Tibial nerve (tissue), 4 donors: ENCODE measurements at places on chromosomes 7 and 10. TPM values are rescaled to one million over a fixed set of nuclear protein-coding genes. Genes with fewer than 3 reads are reported as not detected.

ZNF853 gene
- 8.2 TPM for total RNA-seq

HSPB1 gene
- total RNA-seq: 279 TPM

HOXA9 gene
- total RNA-seq: 13.8 TPM

NANOS1 gene
- total RNA-seq: 4.8 TPM

GRCh38 chr10:53846809-53847208, 954.2 kb downstream of the PCDH15 start:
- no peak overlapping the region for H3K27ac ChIP-seq
- no peaks in the 10 kb centered on the region for H3K36me3 ChIP-seq
- H3K4me1 ChIP-seq: no peaks in the 10 kb centered on the region
- no peak for DNase-seq
- H3K27me3 ChIP-seq: no peaks in the 10 kb centered on the region
- H3K4me3 ChIP-seq: no peak overlapping the region

- no peak overlapping the region for H3K27ac ChIP-seq
- H3K4me1 ChIP-seq: no peaks in the 10 kb centered on the region
- no peaks in the 10 kb centered on the region for H3K36me3 ChIP-seq
- DNase-seq: no peak
- H3K4me3 ChIP-seq: no peak overlapping the region
Observed at GRCh38 chr10:33783078-33783477, 448.6 kb upstream of the NRP1 start.

GRCh38 chr7:105198223-105198622, 184.2 kb downstream of the KMT2E start:
- peaks cover 11% of the 10 kb centered on the region for H3K4me1 ChIP-seq
- H3K36me3 ChIP-seq: peaks cover 6% of the 10 kb centered on the region

DNA sequence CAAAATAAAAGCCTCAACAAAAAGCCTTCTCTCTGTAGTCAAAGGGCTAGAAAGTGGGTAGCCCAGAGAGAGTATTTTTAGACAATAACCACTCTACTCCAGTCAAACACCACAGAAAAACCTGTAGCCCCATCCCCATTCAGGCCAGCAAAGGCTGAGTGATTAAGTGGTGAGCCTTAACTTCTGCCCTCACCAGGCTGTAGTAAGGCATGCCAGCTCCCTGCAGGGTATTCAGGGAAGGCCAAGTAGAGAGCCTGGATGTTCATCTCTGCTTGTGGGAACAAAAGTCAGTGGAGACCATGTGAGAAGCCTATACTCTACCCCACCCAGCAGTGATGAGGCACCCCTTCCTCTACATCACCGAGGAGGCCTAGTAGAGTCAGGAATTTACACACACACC, 51.2 kb downstream of the HIF1AN start:
- H3K27ac ChIP-seq: no peak overlapping the region
- H3K4me3 ChIP-seq: no peak overlapping the region
- no peak for DNase-seq
- H3K4me1 ChIP-seq: no peaks in the 10 kb centered on the region
- no peaks in the 10 kb centered on the region for H3K27me3 ChIP-seq

DNA sequence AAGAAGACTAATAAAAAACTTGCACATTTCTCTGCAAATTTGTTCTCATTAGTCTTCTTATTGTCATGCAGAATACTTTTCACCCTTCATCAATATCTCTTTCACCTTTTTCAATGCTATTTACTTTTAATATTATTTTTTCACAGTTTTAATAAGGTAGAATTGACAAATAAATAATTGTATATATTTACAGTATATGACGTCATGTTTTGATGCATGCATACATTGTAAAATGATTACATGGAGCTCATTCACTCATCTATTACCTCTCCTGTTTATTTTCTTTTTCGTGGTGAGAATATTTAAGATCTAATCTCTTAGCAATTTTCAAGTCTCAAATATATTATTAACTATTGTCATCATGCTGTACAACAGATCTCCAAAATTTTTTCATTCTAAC, 658.2 kb upstream of the MKI67 start:
- no peak for DNase-seq
- no peaks in the 10 kb centered on the region for H3K36me3 ChIP-seq
- H3K27ac ChIP-seq: no peak overlapping the region
- H3K4me3 ChIP-seq: no peak overlapping the region

GRCh38 chr10:96513698-96514561, at the start of gene TLL2:
TSS of gene TLL2 (minus strand) at chr10:96513926. CDS start at chr10:96513685, 241 bp downstream.
- H3K4me1 ChIP-seq: peaks cover 13% of the 10 kb centered on the region
- no peaks in the 10 kb centered on the region for H3K27me3 ChIP-seq
- DNase-seq: peak; percentile 63
- no peaks in the 10 kb centered on the region for H3K36me3 ChIP-seq

DNA sequence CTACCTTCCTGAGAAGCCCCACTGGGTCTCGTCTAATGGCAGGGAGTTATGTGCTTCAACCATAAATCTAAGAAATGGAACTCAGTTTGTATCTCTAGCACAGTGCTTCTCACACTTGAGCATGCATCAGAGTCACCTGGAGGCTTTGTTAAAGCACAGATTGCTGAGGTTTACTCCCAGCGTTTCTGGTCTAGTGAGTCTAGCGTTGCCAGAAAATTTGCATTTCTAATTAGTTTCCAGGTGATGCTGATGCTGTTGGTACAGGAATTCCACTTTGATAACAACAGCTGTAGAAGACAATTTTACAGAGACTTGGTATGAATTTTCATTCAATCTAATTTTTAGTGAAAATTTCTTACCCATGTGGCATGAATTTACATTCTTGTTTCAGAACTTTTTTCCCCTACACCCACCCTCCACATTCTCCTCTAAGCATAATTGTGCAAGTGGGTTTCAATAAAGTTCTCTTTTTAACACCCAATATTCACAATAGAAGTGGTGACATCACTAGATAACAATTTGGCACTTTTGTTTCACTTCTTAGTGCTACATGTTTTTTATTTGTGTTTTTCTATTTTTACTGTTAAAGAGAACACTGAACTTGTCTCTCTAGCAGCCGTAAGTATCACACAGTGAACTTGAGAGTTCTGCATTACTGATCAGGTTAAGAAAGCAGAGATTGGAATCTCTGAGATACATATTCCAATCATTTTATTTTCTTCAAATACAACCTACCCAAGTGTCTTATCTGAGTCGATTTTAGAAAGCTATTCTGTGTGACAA, 48.4 kb upstream of the BET1 start:
- H3K27ac ChIP-seq: peak overlapping the region; percentile 40
- no peaks in the 10 kb centered on the region for H3K36me3 ChIP-seq
- no peaks in the 10 kb centered on the region for H3K4me1 ChIP-seq
- no peaks in the 10 kb centered on the region for H3K27me3 ChIP-seq
- DNase-seq: no peak
- H3K4me3 ChIP-seq: no peak overlapping the region

DNA sequence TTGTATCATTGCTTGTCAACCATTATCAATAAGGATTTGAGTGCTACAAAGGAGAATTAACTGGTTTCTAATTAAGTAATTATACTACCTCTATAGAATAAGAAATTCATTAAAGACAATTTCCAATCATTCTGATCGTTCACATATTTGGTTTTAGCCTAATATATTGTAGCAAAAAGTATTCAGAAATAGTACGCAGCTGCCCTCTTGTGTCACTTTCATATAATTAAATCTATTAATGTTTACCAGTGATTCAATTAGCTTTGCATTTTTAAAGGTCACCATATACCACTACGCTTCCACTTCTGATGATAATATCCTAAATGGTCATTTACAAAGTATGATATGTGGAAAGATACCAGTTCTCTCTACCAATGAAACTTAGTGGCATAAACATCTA, 128.3 kb downstream of the NEBL start:
- H3K36me3 ChIP-seq: no peaks in the 10 kb centered on the region
- no peak overlapping the region for H3K27ac ChIP-seq
- no peak overlapping the region for H3K4me3 ChIP-seq
- no peak for DNase-seq
- H3K4me1 ChIP-seq: peaks cover 21% of the 10 kb centered on the region

GRCh38 chr10:12214763-12215218, 18.8 kb downstream of the CDC123 start:
- H3K4me1 ChIP-seq: no peaks in the 10 kb centered on the region
- no peaks in the 10 kb centered on the region for H3K27me3 ChIP-seq
- DNase-seq: no peak
- H3K4me3 ChIP-seq: no peak overlapping the region
- H3K27ac ChIP-seq: peak overlapping the region; percentile 6
- H3K36me3 ChIP-seq: peaks cover 9% of the 10 kb centered on the region

DNA sequence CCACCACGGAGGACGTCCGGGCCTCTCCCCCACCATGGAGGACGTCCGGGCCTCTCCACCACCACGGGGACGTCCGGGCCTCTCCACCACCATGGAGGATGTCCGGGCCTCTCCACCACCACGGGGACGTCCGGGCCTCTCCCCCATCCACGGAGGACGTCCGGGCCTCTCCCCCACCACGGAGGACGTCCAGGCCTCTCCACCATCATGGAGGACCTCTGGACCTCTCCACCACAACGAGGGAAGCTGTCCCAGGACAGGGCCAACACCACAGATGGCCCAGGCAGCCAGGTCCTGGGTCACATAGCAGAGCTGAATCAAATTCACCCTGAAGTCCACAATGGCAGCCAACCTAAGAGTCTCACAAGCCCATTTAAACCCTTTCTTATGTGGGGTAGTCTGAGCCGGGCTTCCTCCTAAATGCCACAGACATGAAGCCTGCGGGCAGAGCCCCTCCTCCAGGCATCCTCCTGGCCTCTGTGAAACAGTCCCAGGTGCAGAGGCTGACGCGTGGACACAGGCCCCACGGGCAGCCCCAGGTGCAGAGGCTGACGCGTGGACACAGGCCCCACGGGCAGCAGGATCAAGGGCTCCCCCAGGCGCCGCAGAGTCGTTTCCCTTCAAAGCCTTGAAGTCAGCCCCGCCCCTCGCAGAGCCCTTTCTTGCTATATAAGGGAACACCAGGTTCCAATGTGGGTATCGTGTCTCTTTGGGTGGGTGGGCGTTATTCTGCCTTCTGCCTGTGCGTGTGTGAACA, 47.0 kb downstream of the FOXL3 start:
- peaks cover 22% of the 10 kb centered on the region for H3K4me1 ChIP-seq
- no peak overlapping the region for H3K27ac ChIP-seq
- DNase-seq: no peak
- H3K4me3 ChIP-seq: no peak overlapping the region
- H3K27me3 ChIP-seq: no peaks in the 10 kb centered on the region

DNA sequence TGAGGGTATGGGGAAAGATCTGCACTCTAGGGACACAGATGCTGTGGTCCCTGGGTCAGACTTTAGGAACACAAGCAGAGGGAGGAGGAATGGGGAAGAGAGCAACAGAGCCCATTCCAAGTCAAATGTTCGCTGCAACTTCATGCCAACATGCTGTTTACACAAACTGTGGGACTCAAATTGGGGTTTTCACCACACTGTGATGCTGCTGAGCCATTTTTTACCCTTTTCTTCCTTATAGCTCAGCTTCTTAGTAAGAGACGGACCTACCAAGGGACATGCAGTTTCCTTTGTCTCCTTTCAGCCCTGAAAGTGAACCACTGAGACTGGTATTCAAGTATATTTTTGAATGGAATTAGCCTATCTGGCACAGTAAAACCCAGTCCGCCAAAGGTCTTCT, 64.3 kb upstream of the AGK start:
- H3K4me3 ChIP-seq: no peak overlapping the region
- H3K27me3 ChIP-seq: no peaks in the 10 kb centered on the region
- H3K4me1 ChIP-seq: no peaks in the 10 kb centered on the region
- H3K27ac ChIP-seq: no peak overlapping the region

GRCh38 chr10:132507956-132508490, 29.6 kb upstream of the INPP5A start:
- DNase-seq: no peak
- no peaks in the 10 kb centered on the region for H3K27me3 ChIP-seq
- no peaks in the 10 kb centered on the region for H3K36me3 ChIP-seq
- peak overlapping the region; percentile 15 for H3K27ac ChIP-seq
- H3K4me3 ChIP-seq: no peak overlapping the region

DNA sequence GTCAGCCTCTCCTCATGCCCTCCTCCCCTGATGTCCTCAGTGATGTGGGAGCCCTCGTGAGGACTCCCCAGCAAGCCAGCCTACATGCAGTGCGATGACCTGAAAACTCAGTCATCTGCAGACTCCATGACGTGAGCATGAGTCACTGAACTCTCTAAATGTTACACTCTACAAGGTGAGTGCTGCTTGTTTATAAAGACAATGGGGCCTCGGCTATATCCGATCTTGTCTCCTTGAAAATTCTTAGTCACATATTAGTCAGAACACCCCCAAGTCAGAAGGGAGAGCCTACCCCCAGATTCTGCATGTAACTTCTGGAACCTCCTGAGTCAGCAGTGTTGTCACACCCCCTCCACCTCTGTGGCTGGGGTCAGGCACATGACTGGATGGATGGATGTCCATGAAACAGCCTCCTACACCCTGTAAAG, 673.8 kb downstream of the INHBA start:
- DNase-seq: no peak
- H3K4me1 ChIP-seq: no peaks in the 10 kb centered on the region
- H3K36me3 ChIP-seq: no peaks in the 10 kb centered on the region
- H3K27ac ChIP-seq: no peak overlapping the region
- H3K27me3 ChIP-seq: no peaks in the 10 kb centered on the region

DNA sequence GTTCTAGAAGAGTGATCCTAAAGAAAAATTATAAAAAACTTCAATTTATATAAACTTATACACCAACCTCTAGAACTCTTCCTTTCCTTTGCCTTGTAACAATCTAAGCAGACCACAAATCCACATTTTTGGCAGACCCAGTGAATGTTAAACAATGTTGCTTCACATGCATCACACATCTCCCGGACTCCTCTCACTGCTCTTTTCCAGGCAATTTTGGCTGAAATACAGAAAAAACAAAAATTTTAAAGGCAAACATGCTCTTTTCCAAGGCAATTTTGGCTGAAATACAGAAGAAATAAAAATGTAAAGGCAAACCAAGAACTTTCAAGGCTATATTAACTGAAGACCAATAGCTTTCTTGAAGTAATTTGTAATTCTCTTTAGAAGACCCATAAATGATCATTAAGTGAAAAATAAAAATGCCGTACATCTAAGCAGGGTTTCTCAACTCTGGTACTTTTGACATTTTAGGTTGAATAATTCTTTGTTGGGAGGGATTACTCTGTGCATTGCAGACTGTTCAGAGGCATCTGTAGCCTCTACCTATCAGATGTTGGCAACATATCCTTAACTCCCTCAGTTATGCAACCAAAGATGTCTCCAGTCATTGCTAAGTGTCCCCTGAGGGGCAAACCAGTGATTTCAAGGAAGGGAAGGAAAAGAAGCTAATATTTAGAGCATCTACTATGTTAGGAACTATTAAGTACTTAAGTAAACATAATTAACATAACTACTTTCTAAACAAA, 64.4 kb downstream of the NRBF2 start:
- no peak overlapping the region for H3K4me3 ChIP-seq
- no peaks in the 10 kb centered on the region for H3K4me1 ChIP-seq
- peaks cover 57% of the 10 kb centered on the region for H3K36me3 ChIP-seq
- no peak overlapping the region for H3K27ac ChIP-seq
- DNase-seq: no peak
- no peaks in the 10 kb centered on the region for H3K27me3 ChIP-seq
